ENCODE measurements at places on chromosomes 13 and 19. TPM values are rescaled to one million over a fixed set of nuclear protein-coding genes. Genes with fewer than 3 reads are reported as not detected.

The COL5A3 gene
- 12.4 TPM for total RNA-seq

The DACT3 gene
- 25.6 TPM for total RNA-seq

The PLIN5 gene
- total RNA-seq = 30.3 TPM

DNA sequence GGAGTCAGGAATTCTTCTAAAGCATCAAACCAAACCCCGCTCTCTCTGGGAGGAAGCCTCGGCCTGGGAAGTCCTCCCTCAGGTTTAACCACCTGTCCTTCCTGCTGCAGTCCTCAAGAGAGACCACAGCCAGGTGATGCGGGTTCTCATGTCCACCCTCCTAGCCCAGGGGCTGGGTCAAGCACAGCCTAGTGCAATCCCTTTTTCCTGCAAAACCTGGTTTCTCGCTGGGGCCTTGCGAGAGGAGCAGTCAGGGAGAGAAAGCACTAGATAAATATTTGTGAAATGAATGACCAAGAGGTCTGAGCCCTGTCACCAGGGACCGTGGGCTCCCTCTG, 2.4 kb downstream of the SLC8A2 start:
- no peak for DNase-seq

DNA sequence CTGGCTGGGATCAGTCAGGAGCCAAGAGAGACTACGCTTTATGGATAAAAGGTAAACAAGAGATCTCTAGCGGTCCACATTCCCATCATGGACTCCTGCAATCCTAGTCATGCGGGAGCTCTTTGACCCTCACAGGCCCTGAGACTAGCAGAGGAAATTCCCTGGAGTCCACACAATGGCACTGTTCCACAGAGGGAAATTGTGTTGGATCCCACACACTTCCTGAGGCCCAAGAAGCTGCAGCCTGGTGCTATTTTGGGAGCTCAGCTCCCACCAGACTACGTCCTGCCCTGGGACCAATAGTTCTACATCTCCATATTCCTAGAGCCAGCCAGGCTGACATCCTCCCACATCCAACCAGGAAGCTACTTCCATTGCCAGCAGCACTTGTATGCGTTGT, 2358.4 kb downstream of the PCDH9 start:
- no peak for DNase-seq

DNA sequence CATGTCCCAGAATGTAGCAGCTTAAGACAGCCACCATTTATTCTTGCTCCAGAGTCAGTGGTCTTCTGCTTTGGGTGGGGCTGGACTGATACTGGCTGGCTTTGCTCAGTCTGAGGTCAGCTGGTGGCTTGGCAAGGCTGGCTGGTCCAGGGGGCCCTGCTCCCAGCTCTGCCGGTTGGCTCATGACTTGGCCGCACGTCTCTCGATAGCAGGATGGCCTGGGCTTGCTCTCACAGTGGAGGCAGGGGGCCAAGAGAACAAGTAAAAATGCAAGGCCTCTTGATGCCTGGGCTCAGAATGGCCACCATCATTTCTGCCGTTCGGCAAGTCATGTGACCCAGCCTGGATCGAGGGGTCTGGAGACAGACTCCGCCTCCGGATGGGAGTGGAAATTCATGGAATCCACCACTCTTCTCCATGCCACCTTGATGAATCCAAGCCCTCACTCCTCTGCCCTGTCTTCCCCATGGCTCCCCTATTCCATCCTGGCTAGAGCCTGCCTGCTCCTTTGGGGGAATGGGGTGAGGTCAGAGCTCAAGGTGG, 13.1 kb downstream of the ACTMAP start:
- no peak for DNase-seq

DNA sequence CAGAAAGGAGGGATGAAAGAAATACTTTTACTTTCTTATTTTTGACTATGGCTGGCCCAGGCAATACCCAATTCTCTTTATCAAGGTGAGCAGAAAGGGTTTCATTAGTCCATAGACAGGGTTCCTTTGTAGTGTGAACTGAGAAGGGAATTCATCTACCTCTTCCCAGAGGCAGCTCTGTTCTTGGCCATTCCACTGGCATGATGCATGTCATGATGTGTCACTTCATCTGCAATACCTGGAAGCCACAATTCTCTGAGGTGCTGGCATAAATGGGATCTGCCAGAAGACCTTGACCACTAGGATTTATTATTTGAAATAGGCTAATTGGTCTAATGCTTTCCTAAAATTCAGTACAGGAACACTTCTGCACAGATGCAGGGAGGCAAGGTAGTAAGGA, 542.8 kb downstream of the RFC3 start:
- no peak for DNase-seq

DNA sequence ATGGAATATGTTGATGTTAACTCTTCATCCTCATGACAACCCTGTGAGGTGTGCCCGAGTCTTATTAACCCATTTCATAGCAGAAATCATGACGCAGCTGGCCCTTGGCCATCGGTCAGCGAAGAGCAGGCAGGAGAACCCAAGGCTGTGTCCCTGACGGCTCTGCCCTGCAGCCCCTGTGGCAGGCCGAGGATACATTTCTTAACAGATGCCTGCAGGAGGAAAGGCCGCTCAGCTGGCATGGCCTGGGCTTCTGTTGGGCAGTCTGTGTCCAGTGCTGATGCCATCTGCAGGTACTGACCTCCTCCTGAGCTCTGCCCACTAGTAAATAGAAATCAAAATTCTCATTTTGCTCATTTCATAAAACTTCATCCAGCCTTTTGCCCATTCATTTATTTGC, 35.4 kb upstream of the MCF2L start:
- DNase-seq = no peak

DNA sequence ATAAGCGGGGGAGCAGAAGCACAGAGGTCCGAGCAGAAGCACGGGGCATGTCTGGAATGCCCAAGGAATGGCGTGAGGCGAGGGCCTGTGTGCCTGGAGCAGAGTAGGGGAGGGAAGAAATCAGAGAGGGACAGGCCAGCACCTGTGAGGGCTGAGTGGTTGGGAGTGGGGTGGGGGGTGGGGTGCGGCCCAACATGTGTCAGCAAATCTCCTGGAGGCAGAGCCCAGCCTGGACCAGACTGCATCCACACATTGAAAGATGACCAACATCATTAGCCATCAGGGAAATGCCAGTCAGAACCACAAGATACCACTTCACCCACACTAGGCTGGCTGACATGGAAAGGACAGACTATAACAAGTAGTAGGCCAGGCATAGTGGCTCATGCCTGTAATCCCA, 11.2 kb downstream of the CLASRP start:
- no peak for DNase-seq

DNA sequence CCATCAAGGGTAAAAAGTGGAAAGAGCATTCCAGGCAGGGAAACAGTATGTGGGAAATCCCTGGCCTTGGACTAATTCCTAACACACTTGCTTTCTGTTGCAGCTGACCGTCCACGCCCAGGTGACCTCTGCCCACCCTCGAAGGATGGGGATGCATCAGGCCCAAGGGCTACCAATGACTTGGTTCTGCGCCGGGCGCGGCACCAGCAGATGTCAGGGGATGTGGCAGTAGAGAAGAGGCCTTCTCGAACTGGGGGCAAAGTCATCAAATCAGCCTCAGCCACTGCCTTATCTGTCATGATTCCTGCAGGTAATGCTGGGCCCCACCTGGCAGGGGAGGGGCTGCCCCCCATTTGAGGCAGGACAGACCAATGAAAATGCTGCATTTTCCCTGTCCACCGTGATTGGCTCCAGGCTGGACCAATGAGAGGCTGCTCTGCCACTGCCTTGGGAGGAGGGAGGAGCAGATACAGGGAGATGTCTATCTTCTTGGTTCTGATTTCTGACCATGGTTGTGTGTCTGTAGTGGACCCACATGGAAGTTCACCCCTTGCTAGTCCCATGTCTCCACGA, 12.6 kb downstream of the DNASE2 start:
- no peak for DNase-seq

GRCh38 chr13:99983499-99984401, 2.2 kb downstream of the ZIC2 start:
- DNase-seq = no peak

- DNase-seq = no peak
Observed at GRCh38 chr19:566403-566802, 6.0 kb upstream of the BSG start.

DNA sequence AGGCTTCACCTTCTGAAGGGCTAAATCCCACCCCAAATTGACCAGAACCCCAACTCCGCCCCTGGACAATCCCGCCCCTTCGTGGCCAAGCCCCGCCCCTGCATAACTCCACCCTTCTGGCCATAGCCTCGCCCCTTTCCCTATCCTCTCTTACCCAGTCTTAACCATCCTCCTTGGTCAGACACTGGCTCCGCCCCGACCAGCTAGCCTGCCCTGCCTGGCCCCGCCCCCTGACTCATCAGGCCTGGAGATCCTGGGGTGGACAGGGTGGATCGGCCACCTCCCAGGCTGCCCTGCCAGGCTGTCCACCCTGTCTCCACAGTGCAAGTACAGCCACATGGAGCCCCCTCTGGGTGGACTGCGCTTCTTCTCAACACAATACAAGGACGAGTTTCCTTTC, 8.0 kb upstream of the ZNF358 start:
- DNase-seq = peak; percentile 80

- no peak for DNase-seq
Observed at GRCh38 chr19:18807861-18808331, 16.8 kb upstream of the COMP start.

GRCh38 chr13:35856721-35857364, 274.3 kb downstream of the DCLK1 start:
- no peak for DNase-seq
